Stimulated activated CD4-positive, alpha-beta T cell treated with anti-CD3 and anti-CD28 coated beads, TNF-alpha, amount 100 ng/mL, for 4 hours (primary cell): ENCODE measurements at places on chromosomes 4 and X.
A peak's percentile ranks its signal among the peaks of the same experiment; 100 is the strongest.

- no peak for DNase-seq
Observed at GRCh38 chr4:126267689-126268088, 952.9 kb downstream of the FAT4 start.

DNA sequence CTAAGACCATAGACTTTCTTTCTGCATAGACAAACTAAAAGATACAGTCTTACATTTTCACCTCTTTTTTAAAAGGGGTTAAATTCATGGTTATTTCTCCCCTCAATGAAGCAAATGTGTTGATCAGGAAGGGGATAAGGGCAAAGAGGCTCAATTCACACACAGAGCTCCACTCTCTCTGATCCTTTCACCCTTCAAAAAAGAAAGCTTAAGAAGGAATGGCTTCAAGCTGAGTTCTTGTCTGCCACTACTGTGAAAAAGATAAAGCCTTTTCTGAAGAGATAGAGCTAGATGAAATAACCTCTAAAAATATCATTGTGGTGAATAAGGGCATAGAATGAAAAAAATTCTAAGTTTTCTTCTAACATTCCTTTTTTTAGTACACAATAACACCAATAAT, 28.3 kb downstream of the SEPSECS start:
- no peak for DNase-seq

DNA sequence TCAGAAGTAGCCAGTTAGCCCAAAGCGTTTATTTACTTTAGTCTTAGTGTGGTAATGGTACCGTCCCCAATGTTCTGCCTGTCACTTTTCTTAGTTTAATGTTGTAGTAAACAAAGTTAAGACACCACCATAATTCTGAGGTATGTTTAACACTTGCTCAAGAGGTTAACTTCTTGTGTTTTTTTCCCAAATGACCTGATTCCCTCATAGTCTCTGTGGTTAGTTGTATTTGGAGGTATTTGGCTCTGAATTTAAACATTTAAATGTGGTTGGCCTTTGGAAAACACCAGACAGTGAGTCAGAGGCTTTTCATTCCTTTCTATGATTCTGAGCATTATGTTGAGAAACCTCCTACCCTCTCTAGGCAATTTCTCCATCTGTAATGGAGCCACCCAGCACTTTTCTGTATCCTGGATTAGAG, 47.9 kb downstream of the CXCL1 start:
- no peak for DNase-seq

GRCh38 chr4:7134737-7135388, 57.5 kb upstream of the SORCS2 start:
- DNase-seq: no peak

DNA sequence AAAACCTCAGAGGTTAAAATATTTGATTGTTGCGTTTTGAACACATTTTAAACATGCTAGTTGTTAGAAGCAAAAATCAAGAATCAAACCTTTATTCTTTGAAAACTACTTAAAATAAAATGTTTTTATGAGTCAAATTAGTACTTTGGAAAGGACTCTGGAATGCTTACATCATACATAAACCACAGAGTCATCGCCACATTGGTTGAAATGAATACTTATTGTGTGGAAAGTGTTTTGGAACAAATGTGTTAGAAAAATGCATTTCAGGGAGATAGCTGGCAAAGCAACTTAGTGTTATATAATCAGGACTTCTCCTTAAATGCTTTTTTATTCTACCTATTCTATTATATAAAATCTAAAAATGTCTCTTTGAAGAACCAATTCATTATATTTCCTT, 49.4 kb upstream of the CAMK2D start:
- no peak for DNase-seq

- no peak for DNase-seq
Observed at GRCh38 chrX:19852014-19853005, 35.1 kb downstream of the SH3KBP1 start.

DNA sequence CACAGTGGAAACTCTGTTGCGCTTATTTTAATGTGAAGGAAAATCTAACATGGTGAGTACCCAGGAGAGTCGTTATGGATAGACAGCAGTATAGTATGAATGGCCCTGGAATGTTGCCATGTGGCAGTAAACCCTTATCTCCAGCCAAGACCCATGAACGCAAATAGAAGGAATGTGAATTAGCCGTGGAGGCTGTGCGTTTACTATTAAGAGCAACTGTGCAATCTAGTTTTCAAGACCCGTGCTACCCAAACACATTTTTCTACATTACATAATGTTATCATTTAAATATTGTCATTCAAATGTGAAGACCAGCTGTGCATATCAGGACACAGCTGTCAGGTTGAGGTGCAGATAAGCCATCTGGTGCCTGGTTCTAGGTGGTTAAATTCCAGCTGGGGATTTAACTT, 13.3 kb upstream of the AGA start:
- DNase-seq: no peak

DNA sequence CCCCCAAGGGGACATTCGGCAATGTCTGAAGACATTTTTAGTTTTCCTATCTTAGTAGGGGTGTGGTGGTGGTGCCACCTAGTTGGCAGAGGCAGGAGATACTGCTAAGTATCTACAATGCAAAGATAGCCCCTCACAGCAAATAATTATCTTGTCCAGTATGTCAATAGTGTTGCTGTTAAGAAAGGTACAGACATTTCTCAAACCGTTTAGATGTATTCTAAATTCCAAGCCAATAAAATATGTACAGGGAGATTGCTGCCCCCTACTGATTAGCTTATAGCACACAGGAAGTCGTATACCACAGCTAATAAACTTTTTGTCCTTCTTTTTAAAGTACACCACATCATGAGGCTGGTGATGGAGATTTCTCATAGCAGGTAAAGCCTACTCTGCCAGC, 260.5 kb downstream of the TMA16 start:
- DNase-seq: no peak

- no peak for DNase-seq
Observed at GRCh38 chrX:348461-349117, 30.0 kb upstream of the GTPBP6 start.

DNA sequence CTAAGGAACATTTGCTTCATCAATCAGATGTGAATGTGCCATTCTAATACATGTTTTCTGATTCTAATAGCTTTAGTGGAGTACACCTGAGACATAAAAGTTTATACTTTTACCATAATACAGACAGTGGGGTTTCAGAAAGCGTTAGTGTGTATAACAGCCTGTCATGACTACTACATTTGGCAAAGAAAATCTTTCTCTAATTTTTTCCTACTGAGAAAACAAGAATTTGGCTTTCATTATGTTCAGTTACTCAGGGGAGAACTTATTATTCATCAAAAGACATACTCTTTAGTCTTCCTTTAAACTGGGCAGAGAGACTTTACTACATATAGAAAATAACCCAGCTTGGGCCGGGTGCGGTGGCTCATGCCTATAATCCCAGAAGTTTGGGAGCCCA, 104.9 kb downstream of the PCDH18 start:
- DNase-seq: no peak

- DNase-seq: no peak
Observed at GRCh38 chr4:149280806-149281205, 534.8 kb downstream of the IQCM start.

- no peak for DNase-seq
Observed at GRCh38 chr4:98113012-98113411, 30.3 kb downstream of the STPG2 start.

- no peak for DNase-seq
Observed at GRCh38 chr4:119025420-119025819, 110.2 kb upstream of the MYOZ2 start.

DNA sequence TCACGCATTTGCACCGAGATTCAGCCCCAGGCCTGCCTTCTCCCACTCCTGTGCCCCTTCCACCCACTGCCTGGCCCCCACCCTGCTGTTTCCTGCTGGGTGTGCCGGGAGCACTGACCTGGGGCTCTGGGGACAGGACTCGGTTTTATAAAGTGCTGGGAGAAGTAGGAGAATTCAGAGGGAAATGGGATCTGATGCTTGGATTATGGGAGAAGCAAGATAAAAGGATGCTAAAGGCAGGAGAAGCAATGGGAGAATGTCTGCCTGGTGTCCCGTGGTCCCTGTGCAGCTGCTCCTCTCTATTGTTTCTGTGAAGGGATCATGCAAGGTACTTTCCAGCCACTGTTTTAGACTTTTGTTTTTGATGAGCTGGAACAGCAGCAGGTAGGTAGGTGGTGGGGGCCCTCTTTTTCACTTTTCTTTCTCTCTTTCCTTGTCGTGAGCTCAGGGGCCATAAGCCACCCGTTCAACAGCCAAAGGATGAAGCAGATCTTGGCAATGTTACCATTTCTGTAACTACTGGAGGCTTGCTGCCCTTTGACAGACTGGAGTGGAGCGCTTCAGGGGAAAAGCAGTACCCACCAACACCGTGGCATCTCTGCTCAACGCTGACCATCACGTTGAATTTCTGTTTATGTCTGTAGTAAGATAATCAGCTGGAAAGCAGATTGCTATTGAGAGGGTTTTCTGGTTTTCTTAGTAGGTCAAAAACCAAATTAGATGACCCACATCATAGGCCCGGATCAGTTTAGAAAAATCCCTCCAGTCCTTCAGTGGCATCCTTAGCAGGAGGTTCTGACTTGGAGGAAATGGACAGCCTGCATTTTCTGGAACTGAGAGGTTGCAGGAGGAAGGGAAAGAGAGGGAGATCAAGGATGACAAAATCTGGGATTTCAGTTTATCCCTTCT, 63.8 kb upstream of the ENPP6 start:
- DNase-seq: no peak

DNA sequence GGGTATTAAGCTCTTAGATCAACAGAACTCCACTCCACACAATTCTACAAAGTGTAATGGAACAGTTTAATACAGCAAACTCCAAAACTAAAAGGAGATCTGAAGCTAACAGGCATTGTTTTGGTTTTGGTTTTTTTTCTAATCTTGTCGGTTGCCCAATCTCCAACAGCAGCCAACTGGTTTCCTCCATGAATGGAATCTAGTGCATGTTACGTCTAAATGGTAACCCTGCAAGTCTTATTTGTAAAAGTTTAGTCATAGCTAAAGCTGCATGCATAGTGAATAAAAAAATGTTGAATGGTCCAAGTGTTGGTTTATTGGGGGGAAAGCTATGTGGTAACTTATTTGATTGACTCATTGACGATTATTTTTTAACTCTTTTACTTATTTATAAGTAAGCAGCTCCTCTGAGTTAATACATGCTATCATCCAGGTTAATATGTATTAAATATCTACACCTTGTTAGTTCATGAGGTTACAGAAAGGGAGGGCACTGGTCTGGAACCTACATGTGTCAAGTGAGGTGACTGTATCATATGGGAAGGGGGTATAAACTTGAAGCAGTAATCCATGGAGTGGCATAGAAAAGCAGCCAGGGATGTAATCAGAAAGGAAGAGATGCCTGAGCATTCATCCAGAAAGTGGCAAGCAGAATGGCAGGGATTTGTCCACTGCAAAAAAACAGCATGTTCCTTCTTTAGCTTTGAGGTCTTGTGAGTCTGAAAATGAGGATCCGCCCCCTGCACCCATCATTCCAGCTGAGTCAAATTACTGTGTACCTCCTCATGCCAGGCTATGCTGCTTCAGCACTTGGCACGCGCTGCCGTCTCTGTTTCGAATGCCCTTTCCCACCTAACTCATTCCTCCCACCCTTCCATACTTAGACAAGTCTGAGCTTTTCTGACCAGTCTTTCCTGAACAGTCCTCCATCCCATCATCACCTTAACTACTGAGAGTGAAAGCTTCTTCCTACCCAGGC, 81.7 kb downstream of the PDGFC start:
- DNase-seq: no peak

DNA sequence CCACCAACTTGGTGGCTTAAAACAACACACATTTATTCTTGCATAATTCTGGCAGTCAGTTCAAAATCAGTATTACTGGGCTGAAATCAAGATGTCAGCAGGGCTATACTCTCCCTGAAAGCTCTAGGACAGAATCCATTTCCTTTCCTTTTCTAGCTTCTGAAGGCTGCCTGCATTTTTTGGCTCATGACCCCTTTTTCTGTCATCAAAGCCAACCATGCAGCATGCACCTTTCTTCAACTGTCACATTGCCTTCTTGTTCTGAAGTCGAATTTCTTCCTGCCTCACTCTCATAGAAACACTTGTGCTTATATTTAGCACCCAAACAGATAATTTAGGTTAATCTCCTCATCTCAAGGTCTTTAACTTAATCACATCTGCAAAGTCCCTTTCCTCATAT, 79.8 kb upstream of the PPP1R2C start:
- no peak for DNase-seq

- no peak for DNase-seq
Observed at GRCh38 chrX:45952030-45952429, 593.2 kb downstream of the ZNF674 start.

- no peak for DNase-seq
Observed at GRCh38 chr4:73964862-73965611, 16.8 kb downstream of the PF4 start.

GRCh38 chrX:136271300-136271699, 20.1 kb upstream of the MAP7D3 start:
- DNase-seq: no peak

DNA sequence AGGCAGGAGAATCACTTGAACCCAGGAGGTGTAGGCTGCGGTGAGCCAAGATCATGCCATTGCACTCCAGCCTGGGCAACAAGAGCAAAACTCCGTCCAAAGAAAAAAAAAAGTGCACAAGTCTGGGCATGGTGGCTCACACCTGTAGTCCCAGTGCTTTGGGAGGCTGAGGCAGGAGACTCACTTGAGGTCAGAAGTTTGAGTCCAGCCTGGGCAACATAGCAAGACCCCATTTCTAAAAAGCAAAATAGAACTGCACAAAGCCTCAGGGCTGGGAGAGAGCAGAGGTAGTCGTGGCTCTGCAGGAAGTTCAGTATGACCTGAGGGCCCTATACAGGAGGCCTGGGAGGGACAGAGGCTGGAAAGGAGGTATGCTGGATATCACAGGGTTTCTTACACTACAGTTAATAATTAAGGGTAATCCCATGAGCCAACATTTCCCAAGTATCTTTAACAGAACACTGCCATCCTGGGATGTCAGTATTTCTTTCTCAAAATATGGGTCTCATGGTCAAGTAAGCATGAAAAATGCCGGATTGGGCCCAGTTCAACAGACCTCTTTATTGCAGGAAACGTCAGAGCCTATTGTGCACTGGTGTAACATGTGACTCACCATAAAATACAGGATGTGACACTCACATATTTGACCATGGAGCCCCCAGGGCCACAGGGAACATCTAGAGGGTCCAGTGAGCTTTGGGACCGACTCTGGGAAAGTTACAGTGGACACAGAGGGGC, 37.8 kb downstream of the ACSL1 start:
- no peak for DNase-seq

GRCh38 chr4:182808673-182809416, 108.3 kb downstream of the DCTD start:
- no peak for DNase-seq

- DNase-seq: peak; percentile 53
Observed at GRCh38 chr4:109702950-109703663, at the start of gene CASP6. TSS of gene CASP6 (minus strand) at chr4:109703445. CDS start at chr4:109703395, 50 bp downstream.

DNA sequence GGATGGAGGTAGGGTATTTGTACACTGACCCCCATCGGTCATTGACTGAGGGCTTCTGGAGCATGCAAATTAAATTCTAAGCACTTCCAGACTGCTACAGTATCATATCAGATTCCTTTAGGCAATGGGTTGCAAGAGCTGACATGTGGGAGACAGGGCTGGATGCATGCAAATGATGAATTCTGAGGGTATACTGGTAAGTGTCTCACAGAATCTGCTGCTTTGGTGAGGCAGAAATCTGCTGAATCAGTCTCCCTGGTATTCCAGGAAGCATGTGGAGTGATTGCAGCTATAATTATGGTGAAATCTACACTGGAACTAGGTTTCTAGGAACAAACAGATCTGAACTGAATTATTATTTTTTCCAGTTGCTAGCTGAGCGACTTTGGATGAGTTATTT, 684.9 kb upstream of the MAGEB2 start:
- no peak for DNase-seq

- DNase-seq: no peak
Observed at GRCh38 chr4:124658795-124659194, 53.7 kb downstream of the ANKRD50 start.
